Hematopoietic multipotent progenitor cell treated with erythropoietin and hydrocortisone succinate and interleukin-3 and kit ligand, for 17 days (in vitro differentiated cells): ENCODE measurements at places on chromosomes 2 and 18.
A peak's percentile ranks its signal among the peaks of the same experiment; 100 is the strongest.

DNA sequence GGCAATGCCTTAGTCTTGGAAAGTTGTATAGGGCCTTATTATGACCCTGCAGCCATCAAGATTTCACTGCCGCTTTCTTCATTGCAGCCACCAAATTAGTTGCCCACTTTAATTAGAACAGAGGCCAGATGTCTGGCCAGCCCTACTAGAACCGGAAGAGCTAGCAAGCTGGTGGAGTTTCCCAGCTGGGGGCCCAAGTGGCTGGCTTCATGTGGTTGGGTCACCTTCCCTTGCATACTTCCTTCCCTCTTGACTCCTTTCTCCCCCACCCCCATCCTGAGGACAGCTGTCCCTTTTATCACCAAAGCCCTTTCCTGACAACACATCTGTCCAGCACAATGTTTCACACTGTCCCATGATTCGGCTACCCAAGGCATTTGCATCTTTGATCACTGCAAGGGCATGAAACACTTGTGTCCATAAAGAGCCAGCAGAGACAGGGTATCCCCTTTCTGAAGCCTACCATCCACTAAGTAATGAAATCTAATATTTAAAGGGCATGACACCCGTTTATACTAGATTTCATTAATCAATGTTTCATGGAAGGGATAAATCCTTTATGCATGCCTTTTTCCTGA is 187.2 kb downstream of the BCL11A start:
- DNase-seq = no peak

DNA sequence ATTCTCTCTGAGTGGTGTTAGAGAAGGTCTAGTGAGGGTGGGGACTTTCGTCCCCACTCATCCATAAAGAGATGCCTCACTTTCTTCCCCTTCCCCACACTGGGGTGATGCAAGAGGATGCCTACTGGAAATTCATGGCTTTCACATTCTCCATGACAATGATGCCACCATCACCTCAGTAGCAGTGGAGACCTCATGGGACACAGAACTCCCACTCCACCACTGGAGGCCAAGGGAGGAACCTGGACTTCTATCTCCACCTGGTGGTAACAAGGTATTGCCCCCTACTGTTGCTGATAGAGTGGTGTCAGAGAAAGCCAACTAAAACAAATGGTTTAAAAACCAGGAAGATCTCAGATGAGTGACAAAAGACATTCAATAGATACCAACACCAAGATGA is 110.9 kb downstream of the INHBB start:
- DNase-seq = no peak

- DNase-seq = no peak
Measured at GRCh38 chr18:55838841-55839240, 250.8 kb upstream of the TCF4 start.

DNA sequence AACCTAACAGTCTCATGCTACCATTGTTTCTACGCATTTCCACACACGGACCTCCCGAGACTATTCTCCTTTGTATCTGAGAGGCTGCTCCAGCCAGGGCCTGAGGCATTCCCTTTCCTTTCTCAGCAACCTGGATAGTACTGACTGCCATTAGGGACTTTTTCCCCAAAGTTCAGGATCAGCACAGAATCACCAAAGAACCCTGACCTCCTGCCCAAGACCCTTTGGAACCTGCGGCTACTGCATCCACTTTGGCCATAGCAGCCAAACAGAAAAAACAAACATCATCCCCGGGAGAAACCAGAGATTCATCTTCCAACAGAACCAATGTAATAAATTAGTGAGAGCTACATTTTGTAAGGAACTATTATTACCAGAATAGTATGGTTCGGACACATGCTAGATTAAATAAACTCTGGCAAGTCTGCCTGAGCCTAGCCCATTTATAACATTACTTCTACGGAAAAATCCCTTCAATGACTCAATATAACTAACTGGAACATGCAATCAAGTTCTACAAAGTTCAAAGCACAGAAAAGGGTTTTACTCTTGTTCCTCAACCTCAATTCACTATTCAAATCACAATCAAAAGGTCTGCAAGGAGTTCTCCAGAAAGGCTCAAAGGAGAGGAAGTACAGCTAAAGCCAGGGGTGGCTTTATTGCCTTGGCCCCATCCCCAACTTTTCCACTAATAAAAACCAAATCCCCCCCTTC is 51.8 kb downstream of the LPIN2 start:
- no peak for DNase-seq

DNA sequence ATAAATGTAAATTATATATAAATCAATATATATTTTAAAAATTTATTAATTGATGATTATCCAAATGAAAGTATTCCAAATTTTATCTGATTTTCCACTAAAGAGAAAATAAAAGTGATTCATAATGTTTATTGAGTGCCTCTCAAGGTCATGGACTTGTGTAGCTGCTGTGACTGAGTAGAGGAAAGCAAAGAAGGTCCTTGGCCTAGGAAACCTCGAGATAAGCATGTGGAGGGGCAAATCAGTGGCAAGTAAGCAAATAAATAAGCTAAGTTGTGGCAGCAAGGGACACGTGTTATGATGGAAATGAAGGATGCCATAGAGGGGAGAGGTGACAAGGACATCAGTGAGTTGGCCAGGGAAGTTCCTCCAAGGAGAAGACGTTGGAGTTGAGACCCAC is 866.1 kb upstream of the ID2 start:
- DNase-seq = no peak

- no peak for DNase-seq
Measured at GRCh38 chr2:24616616-24617015, 125.6 kb downstream of the NCOA1 start.

- DNase-seq = no peak
Measured at GRCh38 chr18:63130176-63130575, 189.4 kb downstream of the BCL2 start.

DNA sequence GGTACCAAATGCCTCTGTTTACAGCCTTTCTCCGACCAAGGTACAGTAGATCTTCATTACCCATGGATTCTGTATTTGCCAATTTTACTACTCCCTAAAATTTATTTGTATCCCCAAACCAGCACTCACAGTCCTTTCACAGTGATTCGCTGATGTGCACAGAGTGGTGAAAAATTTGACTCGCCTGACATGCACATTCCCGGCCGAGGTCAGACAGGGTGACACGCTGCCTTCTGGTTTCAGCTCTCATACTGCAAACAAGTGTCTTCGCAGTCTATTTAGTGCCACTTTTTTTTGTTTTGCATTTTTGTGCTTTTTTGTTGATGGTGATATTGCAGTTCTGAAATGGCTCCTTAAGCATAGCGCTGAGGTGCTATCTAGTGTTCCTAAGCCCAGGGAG is 71.0 kb downstream of the MAPK4 start:
- no peak for DNase-seq

- no peak for DNase-seq
Measured at GRCh38 chr2:170335351-170335750, 157.4 kb downstream of the MYO3B start.

GRCh38 chr2:151361674-151362370 is 4.4 kb downstream of the TNFAIP6 start:
- DNase-seq = no peak

DNA sequence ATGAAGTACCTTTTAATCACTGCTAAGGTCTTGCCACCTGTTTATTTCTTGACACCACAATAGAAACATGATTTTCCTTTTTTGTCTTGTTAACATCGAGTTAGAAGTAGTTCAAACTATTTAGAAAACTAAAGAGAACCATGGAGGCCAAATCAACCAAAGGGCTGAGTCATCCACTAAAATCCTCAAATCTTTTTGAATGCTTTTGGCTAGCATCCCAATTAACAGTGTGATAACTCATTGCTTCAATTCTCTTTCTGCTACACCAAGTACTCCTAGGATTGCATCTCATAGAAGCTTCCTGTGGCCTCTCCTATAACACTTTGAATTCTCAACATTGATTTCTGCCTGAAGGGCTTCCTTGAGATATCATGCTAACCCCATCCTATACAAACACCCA is 159.9 kb upstream of the MMADHC start:
- DNase-seq = no peak

DNA sequence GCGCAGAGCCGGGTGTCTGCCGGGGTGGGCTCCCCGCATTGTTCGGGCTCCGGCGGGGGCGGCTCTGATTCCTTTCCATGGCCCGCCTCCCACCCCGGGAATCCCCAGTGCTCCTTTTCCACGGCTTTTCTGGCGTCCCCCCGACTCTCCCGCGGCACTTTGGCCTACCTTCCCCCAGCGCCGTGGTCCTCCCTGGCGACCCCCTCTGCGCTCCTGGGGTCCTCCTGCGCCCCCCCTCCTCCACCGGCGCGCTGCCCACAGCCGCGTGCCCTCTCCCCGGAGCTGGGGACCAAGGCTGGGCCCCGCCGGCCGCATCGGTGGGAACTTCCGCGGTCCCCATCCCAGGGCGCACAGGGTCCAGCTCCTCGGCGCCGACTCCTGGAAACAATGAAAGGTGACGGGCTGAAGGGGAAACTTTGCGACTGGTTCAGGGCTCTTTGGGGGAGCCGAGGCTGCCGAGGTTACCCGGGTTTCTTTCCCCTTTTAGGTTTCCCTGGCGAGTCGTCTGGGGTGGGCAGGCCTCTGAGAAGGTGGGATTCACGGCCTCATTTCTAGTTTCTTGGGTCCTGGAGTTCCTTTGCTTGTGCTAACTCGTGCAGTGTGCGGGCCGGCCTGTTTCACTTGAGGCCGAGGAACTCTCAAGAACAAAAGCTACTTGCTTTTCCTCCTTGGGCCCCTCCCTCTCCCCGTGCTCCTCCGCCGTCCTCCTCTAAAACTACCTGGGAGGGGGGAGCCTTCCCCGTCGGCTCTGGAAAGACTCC is 2.2 kb downstream of the TGIF1 start:
- peak; percentile 71 for DNase-seq

GRCh38 chr18:63470751-63471150 is 6.0 kb upstream of the SERPINB5 start:
- DNase-seq = no peak

DNA sequence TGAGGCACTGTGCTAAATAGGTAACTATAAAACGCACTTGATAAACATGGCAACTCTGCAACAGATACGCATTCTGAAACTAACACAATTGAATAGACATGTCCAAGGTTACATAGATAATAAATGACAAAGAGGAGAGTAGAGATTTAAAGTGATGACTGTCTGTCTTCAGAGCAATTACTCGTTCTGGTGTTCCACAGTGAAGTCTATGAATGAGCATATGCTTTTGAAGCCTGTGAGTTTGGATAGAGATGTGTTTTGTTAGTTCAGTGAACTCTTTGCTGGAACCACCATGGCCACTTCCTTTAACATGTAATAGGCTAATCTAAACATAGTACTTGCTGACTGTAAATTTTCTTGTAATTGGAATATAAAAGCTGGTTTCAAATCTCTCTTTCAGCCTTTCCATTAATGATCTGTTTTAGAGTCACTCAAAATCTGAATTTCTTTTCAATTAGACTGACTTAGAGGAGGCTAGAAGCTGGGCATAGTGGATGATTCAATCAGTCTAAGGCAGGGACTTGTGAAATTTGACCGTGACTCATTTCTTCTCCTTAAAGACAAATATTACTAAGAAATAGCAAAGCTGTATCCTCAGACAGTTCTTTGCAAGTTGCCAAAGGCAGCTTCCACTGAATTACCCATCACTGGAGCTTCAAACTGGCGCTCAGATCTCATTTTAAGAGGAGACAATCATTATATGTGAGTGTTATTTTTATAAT is 1130.1 kb upstream of the CELF4 start:
- no peak for DNase-seq

GRCh38 chr2:120482334-120482733 is 136.4 kb downstream of the INHBB start:
- DNase-seq = no peak

DNA sequence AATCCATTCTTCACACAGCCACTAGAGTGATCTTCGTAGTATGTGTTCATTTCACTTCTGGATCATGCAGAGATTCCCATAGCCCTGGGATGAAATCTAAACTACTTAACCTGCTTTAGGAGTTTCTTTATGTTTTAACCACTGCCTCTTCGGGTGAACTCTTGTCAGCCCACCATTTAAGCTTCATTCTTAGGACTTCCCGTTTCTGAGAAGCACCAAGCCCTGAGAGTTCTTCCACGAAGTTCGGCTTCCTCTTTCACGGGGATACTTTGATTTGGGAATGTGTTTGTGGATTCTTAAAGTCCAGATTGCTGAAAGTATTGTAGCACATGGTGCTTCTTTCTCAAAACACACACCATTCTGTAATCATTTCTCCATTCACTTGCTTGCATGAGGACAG is 205.0 kb downstream of the UBE2E3 start:
- DNase-seq = no peak

DNA sequence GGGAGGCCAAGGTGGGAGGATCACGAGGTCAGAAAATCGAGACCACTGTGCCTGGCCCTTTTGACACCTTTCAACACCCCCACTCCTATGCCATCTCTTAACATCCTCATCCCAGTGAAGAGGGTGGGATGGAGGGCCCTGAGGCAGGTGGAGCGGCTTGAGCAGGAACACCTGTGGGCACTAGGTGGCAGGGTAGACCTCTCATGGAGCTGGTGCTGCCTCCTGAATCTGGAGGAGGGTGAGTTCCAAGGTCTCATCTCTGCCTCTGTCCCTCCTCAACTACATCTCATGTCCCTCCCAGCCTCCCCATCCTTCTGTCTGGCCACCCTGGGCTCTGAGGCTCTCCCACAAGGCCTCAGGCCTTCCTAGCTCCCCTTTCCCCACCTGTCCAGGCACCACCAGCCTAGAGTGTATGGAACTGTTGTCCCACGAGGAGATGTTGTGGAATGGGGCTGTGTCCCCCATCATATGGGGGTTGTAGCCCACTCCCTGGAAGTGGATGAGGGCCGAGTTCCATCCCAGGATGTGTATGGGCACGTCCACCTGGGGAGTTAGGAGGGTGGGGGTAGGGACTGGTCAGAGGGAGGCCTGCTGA is 17.0 kb upstream of the CRYBA2 start:
- DNase-seq = no peak

- no peak for DNase-seq
Measured at GRCh38 chr2:54962511-54962910, 87.7 kb downstream of the RTN4 start.

GRCh38 chr2:12017499-12018157 is 271.2 kb downstream of the LPIN1 start:
- DNase-seq = no peak

- DNase-seq = no peak
Measured at GRCh38 chr2:12127638-12128037, 381.2 kb downstream of the LPIN1 start.

DNA sequence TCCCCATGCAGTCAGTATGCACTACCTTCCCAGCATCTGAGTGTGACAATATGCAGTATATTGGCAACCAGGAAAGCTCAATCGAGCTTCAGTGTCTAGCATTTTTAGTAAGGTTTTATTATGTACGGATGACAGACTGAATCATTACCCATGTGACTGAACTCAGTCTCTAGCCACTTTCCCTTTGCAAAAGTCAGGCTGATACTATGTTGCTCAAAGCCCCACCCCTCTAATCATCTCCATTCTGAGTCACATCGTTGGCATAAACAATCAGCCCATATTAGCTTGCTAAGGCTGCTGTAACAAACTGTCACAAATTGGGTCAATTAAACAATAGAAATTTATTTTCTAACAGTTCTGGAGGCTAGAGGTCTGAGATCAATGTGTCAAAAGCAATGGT is 25.8 kb upstream of the SRD5A2 start:
- no peak for DNase-seq

- no peak for DNase-seq
Measured at GRCh38 chr2:58046335-58046584, 346 bp upstream of the VRK2 start.
